ENCODE measurements at places on chromosomes 11 and 22. TPM values are rescaled to one million over a fixed set of nuclear protein-coding genes. Genes with fewer than 3 reads are reported as not detected.

Gene CLTCL1
- total RNA-seq = 5.3 TPM

Gene CREB3L1
- 1.3 TPM for total RNA-seq

Gene SERHL2
- 0.62 TPM for total RNA-seq

Gene PRG3
- not detected for total RNA-seq

GRCh38 chr22:21832291-21833290 lies 34.9 kb downstream of the MAPK1 start:
- no peak for DNase-seq

Gene MYOD1
- not detected for total RNA-seq

GRCh38 chr11:44028401-44028800 lies 19.4 kb upstream of the ACCSL start:
- no peak for DNase-seq

Gene CAVIN3
- total RNA-seq = 0.41 TPM

DNA sequence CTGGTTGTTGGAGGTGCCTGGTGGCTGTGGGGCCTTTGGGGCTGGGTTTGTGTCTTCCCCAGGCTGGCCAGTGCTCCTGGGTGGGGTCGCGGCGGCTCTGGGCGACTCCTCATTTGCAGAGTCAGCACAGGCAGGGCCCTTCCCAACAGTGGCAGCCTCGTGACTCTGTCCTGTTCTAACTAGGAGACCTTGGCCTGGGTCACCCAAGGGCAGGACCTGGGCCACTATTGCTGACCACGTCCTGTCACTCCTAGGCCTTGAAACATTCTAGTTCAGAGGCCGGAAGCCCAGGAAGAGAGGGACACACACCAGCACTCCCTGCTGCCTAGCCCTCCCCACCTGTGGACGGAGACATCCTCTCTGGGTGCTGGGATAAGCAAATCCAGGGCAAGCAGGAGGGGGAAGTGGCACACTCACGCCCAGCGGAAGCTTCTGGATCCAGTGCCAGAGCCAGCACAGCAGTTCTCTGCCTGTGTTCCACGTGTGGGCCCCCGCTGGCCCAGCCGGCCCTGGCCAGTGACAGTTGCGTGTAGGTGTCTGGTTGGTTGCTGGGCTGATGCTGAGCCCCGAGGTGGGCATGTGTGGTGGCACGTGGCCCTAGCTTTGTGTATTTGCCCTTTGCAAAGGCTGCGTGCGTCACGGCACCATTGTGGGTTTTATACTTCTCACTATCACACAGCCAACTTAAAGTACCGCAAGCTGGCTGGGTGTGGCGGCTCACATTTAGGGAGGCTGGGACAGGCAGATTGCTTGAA lies 4.3 kb upstream of the CHID1 start:
- DNase-seq = no peak

- DNase-seq = no peak
These were observed 14.3 kb upstream of the CREB3L1 start for GRCh38 chr11:46263120-46263519.

DNA sequence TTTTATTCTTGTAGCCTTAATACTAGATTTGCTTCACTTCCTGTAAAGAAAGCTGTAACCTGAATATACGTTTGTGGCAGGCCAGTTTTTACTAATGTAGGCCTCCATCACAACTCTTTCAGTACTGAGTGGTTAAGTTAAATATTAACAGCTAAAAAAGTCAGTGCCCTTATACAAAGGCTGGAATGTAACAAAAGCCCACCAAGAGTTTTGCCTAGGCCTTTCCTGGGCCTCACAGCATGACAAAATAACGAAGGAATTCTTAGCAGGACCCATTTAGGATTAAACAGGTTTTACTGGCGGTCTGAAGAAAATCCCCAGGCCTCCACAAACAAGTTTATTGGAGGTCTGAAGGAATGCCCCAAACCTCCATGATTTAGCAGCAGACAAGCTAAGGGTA lies 43.7 kb downstream of the PIWIL3 start:
- no peak for DNase-seq

- peak; percentile 21 for DNase-seq
These were observed 34.6 kb downstream of the IFT27 start for GRCh38 chr22:36741204-36741793.

Gene SUSD2
- total RNA-seq = 0.12 TPM

GRCh38 chr22:41368543-41369423 lies 13.0 kb upstream of the TEF start:
- DNase-seq = no peak

GRCh38 chr11:26851696-26852095 lies 129.8 kb upstream of the SLC5A12 start:
- DNase-seq = no peak

- DNase-seq = peak; percentile 25
These were observed 30.4 kb downstream of the PAAF1 start for GRCh38 chr11:73907191-73907590.
